IPS-NIHi11 (cell line): ENCODE measurements at places on chromosomes 2 and 18.

- no peak for DNase-seq
These were observed 503.6 kb downstream of the ERBB4 start for GRCh38 chr2:212034841-212035585.

- no peak for DNase-seq
These were observed 148.2 kb downstream of the RND3 start for GRCh38 chr2:150339282-150339681.

DNA sequence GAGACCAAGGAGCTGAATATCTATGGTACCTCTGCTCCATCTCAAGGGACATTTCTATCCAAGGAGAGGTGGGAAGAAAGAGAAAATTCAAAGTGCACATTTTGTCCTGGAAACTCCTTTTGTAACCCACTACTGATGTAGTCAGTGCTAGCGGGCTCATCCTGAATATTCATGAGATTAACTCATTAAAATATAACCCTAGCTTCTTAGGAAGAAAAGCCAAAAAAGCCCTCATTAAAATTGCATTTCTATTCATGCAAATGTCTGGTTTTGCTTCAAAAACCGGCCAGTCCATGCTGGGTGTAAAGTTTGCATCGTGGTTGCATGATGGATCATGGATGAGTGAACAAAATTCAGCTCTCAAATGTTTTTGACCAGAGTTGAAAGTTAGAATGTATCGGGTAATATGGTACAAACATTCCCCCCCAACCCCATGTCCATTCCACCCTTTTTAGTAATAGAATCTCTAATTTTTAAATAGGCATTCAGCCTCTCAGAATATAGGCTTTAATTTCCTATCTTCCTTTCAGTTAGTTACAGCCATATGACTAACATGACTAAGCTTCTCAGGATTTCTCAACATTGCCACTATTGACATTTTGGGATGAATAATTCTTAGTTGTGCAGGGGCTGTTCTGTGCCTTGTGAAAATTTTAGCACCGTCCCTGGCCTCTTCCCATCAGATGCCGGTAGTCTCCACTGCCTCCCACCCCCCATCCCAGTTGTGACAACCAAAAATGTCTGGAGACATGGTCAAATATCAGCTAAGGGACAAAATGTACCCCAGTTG, 104.2 kb upstream of the RND3 start:
- DNase-seq = no peak

DNA sequence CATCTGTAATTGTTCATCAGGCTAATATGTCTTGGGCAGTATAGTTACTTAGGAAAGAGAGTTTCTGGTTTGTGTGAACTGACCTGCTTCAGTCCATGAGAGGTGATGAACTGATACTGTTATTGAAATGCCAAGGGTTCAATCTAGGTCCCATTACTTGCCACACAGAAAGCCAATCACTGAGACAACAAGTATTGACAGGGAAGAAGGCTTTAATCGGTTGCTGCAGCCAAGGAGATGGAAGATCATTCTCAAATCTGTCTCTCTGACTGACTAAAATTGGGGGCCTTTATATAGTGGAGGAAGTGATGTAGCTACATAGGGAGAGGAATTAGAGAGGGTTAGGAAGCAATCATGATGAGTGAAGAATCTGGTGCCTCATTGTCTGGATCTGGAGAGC, 19.9 kb upstream of the FAM98A start:
- no peak for DNase-seq

DNA sequence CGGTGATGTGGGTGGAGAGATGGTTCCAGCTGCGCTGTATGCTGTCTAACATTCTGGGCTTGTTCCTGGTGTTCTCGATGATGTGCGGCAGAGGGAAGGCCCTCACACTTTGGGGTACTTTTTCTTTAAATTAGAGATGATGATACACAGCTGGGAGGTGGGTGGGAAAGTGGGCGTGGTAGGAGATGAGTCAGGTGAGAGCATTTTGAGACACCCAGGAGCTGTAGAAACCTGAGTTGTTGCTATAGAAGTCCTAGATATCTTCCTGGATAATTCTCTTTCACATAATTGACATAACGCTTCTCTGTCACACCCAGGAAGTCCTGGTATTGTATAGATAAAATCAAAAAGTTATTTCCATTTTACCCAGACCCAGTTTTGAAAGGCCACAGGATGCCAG, 103.8 kb upstream of the ALKAL2 start:
- no peak for DNase-seq

DNA sequence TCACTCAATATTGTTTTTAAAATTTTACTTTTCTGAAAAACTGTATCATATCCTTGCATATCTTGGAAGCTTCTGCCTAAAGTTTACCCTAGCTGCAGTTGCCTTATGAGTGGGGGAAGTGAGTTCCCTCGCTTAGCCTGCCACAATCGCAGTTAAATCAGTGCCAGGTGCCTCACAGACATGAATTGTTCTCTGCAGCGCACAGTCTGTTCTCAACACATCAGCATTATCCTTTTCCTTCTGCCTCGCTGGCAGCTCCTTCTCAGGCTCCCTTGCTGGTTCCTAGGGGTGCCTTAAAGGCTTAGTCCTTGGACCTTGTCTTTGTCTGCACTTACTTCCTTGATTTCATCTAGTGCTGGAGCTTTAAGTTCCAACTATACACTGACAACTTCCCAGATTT, 132.8 kb downstream of the TTC27 start:
- DNase-seq = no peak

DNA sequence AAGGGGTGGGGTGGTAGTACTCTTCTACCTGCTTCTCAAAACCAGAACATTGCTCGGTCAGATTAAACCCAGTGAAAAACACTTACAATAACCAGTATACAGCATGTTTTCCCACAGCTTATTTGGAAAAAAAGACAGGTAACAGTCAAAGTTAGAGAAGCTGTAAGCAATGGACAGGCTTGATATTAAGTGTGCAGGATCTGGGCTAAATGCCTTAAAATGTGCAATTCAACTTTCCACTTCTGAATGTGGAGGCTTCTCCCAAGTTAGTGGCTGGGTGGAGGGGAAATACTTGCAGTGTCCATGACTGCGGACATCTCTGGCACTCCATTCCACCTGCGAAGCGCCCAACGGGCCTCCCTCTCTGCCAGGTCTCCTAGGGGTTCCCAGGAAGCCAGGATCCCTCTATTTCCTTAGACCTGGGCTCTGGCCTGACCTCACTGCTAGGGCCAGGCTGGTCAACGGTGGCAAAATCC, 5.3 kb downstream of the ZEB2 start:
- no peak for DNase-seq

- DNase-seq = no peak
These were observed 98.6 kb downstream of the BABAM2 start for GRCh38 chr2:27989149-27989548.

- DNase-seq = no peak
These were observed 234.0 kb downstream of the BCL2 start for GRCh38 chr18:63085611-63086010.

DNA sequence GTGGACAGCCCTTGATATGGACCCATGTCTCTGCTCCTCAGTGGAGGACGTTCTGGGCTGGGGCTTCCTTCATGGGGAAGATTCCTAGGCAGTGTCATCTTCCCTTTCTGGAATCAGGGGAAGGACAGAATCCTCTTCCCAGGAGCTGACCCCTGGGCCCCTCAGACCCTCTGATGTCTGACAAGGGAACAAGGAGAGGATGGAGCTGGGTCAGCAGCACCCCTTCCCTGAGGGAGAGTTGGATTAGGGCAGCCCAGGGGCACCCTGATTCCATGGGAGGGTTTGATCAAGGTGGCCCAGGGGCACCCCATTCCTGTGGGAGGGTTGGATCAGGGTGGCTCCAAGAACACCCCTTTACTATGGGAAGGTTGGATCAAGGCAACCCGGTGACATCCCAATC, 86.5 kb downstream of the ACKR3 start:
- no peak for DNase-seq

GRCh38 chr2:78910376-78910775, 115.1 kb upstream of the REG3G start:
- no peak for DNase-seq

DNA sequence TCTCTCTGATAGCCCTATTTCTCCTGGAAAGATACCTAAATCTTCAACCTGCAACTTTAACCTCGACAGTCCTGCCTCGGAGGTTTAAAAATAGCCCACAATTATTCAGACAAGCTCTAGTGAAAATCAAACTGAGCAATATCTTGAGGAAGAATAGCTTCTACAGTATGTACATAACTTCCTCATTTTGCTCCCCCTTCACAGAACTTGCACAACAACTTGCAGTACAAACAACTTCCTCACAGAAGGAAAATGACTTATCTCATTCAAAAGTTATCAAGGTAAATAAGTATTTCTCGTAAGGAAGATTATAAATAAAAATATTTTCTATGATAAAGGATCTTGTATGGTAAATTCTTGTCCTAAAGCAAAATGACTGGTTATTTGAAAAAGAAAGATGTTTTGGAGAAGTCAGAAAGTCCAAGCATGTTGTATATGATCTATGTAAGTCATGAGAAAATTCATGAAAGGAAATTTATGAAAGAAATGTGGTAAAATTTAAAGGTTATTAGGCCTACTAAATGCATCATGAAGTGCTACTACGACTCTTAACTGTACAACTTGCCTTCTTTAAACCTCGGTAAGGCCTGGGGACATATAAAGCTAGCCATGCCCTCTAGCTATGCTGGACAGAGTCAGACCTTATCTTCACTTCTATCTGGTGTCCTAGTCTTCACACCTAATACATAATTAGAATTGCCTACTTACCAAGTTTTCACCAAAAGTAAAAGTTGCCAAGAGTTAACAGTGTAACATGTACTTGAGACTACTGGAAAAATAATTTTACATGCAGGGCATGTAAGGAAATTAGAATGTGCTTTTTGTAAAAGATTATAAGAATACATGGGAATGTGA, 394.5 kb downstream of the DLGAP1 start:
- DNase-seq = no peak

DNA sequence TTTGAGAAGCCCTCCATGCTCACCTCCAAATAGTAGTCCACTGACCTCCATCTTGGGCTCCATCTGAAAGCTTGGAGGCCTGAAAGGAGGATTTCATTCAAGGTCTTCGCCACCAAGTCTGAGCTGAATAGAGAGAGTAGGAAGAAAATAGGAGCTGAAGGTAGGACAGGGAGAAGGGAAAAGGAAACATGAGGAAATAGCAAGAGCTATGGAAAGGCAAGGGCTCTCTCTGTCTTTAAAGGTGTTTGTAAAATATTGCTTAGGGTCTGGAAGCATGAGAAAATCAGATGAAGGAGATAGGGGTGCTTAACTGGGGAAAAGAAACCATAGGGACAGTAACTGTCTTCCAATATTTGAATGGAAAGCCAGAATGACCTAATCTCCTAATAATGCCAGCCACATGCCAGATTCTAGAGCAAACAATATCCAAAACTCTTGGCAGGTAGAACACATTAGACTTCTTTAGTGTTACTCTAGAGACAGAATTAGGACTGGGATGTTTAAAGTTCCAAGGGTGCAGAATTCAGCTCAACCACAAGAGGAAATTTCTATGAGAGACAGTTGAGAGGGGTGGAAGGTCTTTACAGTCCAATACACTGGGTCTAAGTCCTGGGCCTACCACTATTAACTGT, 67.4 kb downstream of the NAB1 start:
- DNase-seq = no peak

GRCh38 chr2:232533944-232534710, 5.4 kb upstream of the CHRNG start:
- no peak for DNase-seq

GRCh38 chr18:13452388-13452811, 233.8 kb downstream of the LDLRAD4 start:
- DNase-seq = no peak

GRCh38 chr2:100882645-100883613, 63.0 kb downstream of the NPAS2 start:
- DNase-seq = no peak

GRCh38 chr2:8247905-8248622, 433.8 kb upstream of the ID2 start:
- DNase-seq = no peak

- DNase-seq = no peak
These were observed 37.2 kb upstream of the ID2 start for GRCh38 chr2:8644605-8645175.

DNA sequence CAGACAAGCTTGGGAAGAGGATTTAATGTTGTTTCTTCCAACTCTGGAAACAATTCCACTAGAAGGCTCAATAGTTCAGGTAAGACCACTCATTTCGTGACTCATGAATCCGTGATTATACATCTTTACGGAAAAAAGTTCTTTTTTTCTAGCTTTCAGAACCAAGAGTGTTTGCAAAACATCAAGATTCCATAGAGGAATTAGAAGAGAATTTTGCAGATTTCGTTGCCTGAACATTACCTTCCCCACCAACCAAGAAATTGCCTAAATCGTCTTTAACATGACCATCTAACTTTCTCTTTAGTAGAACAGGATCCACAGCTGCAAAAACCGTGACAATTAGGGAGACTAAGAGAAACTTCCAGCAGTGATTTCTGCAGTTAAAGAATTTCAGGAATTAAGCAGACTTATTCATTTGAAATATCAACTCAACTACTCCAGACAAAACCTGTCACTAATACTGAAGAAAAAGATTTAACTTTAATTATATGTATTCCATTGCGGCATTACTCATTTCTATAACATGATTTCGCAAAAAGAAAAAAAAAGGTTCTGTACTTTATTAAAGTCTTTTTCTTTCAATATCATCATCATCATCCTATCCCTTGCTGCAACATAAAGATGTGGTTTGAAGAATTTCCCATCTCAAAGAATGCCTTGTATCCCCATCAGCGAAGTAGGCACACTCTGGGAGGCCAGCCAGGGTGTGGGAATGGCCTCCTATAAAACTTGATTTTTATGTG, 1.9 kb upstream of the NAB1 start:
- no peak for DNase-seq

DNA sequence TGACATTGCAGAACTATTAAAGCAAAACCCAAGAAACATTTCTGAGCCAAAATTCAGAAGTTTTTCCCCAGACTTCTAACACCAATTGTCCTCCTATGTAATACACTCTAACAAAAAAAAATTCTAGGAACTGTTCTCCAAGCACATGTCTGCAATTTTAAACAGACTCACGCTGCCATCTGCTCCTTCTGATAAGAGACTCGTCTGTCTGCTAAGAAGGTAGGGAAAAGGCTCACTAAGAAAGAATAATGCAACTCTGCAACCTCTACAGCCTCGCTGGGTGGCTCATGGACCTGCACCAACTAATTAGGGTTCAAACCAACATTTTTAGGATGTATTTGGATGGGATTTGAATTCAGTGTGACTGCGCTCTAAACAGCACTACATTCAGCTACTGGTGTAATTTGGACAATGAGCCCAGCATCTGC, 366.5 kb downstream of the DSC3 start:
- no peak for DNase-seq

DNA sequence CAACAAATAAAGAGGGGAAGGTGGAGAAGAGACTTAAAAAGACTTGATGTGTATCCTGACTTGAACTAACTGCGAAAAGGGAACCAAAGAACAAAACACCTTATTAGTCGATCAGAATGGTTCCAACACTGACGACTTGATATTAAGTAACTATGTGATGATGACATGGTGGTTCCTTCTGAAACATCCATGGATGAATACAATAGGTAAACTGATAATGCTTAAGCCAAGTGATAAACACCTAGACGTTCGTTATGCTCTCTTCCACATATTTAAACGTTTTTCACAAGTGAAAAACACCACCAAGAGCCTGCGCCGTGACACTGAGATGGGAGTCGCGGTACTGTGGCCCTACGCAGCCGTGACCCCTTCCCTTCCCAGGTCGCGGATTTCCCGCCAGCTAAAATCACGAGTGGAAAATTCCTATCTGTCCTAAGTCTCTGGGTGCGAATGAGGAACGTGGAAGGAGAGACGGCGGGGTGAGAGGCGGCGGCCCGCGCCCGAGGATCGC, 797 bp downstream of the TTC32 start:
- no peak for DNase-seq

GRCh38 chr18:52237551-52237950, 102.4 kb upstream of the DCC start:
- DNase-seq = no peak

- DNase-seq = no peak
These were observed 107.3 kb downstream of the PLCL1 start for GRCh38 chr2:197911667-197912066.
